ENCODE measurements at places on chromosomes 7 and 10.

- DNase-seq, result no peak
- peaks cover 15% of the 10 kb centered on the region for H3K27me3 ChIP-seq
- H3K36me3 ChIP-seq, result peaks cover 11% of the 10 kb centered on the region
- peak overlapping the region; percentile 93 for H3K27ac ChIP-seq
Observed at GRCh38 chr10:89250865-89251408, 638 bp downstream of the LIPA start.

- no peaks in the 10 kb centered on the region for H3K27me3 ChIP-seq
- no peak overlapping the region for H3K27ac ChIP-seq
Observed at GRCh38 chr10:109587366-109587765, 335.9 kb downstream of the XPNPEP1 start.

- no peaks in the 10 kb centered on the region for H3K4me1 ChIP-seq
- H3K27me3 ChIP-seq, result peaks cover 13% of the 10 kb centered on the region
- no peak overlapping the region for H3K4me3 ChIP-seq
- H3K27ac ChIP-seq, result no peak overlapping the region
Observed at GRCh38 chr10:131848741-131849590, 51.8 kb upstream of the PPP2R2D start.

DNA sequence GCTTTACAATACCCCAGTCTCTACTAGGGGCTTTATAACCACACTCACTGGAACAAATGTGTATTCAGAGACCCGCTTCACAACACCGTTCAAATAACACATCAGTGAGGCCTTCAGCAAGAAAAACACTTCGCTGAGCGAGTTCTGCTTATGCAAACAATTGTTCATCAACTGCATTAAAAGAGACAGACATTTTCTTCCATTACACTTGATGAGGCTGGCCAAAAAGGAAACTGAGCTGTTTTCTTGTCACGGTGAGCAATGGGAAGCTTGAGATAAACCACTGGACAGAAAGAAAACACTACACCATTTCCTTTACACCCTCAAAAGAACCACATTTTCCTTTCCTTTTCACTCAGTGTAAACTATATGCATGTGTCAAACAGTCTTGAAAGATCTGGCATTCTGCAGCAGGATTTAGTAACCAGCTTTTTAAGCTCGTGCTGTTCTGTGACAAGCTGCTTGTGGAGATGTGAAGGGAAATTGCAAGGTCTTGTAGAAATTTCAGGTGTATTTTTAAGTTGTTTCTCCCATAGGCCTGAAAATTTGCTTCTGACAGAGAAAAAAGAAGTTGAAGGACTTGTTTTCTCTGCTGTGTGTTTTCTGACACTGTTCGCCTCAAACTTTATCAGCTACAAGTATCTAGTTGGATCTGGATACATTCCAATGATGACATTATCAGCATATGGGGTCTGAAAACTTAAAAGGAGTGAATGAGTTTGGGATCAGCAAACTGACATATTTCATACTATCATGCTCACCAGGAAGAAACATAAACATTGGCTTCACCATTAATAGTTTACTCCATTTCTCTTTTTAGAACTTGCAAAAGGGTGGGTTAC is 693.1 kb downstream of the PARD3 start:
- no peak for DNase-seq
- no peak overlapping the region for H3K4me3 ChIP-seq
- no peaks in the 10 kb centered on the region for H3K4me1 ChIP-seq

- no peaks in the 10 kb centered on the region for H3K4me1 ChIP-seq
- H3K27ac ChIP-seq, result no peak overlapping the region
- H3K27me3 ChIP-seq, result peaks cover 40% of the 10 kb centered on the region
- no peaks in the 10 kb centered on the region for H3K36me3 ChIP-seq
Observed at GRCh38 chr7:44226396-44226753, 25.6 kb downstream of the YKT6 start.

- no peak overlapping the region for H3K27ac ChIP-seq
- H3K27me3 ChIP-seq, result peaks cover 57% of the 10 kb centered on the region
- no peak overlapping the region for H3K4me3 ChIP-seq
- no peaks in the 10 kb centered on the region for H3K4me1 ChIP-seq
- DNase-seq, result no peak
Observed at GRCh38 chr10:118968060-118968459, 61.5 kb upstream of the NANOS1 start.

Measured in effector memory CD8-positive, alpha-beta T cell (primary cell).